NCI-H524 (cell line): ENCODE measurements at places on chromosomes 11 and 22.

DNA sequence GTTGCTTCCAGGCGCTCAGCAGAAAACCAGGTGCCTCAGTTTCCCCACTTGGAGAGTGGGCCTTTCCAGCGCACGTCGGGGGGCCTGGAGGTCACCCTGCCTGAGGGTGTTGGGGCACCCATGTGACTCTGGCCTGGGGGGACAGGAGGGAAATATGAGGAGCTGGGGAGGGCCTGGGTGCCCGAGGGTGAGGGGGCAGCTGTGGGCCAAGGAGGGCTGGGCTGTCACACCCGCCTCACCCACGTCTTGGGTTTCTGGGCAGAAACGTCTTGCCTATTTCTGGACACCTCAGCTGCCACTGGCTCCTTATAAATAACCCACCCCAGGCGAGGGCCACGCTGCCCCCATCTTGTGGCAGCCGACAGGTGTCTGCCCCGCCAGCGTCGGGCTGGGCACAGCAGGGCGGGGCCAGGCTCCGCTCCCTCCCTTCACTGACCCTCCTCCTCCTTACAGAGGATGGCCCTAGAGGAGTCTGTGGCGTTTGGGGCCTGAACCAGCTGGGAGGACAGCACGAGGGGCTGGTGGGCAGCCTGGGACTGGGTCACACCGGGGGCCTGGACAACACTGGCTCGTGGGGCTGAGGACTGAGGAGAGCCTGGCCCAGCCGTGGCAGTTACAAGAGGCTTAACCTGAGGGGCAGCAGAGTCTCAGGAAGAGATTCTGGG, 1.5 kb downstream of the TNNT3 start:
- no peak for DNase-seq

- DNase-seq: no peak
Measured at GRCh38 chr11:62677714-62678113, 1.2 kb downstream of the UBXN1 start.

- no peak for DNase-seq
Measured at GRCh38 chr22:37581504-37581903, 1.6 kb upstream of the LGALS2 start.

DNA sequence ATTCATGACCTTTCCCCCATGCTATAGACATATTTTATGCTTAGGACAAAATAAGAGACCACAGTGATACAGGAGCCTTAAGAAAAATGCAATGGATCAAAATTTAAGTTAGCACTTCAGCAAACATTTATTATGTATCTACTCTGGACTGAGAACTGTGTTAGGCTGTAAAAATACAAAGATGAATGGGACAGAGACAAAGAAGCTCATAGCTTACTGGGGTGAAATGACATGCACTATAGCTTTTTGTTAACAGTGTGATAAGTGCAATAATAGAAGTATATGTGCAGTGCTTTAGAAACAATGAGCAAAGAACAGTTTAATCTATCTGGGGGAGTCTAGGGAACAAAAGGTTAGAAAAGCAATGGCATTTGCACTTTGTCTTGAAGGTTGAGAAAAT, 1543.1 kb downstream of the FAM181B start:
- no peak for DNase-seq

GRCh38 chr11:78441956-78442355, 24.3 kb upstream of the GAB2 start:
- DNase-seq: no peak

DNA sequence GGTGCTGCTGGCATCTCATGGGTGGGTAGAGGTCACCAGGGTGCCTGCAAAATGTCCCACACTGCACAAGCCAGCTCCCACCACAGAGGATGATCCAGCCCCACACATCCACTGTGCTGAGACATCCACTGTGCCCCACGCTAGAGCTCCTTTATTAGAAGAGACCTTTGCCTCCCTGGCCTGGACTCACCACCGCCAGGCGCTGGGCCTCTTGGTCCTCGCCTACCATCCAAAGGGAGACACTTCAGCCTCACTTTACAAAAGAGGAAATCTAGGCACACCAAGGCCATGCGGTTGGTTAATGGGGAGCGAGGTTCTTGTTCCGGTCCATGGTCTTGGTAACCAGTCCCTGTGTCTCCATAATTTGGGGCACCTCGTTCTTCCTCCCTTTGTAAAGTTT, 3.4 kb upstream of the ANO1 start:
- no peak for DNase-seq

DNA sequence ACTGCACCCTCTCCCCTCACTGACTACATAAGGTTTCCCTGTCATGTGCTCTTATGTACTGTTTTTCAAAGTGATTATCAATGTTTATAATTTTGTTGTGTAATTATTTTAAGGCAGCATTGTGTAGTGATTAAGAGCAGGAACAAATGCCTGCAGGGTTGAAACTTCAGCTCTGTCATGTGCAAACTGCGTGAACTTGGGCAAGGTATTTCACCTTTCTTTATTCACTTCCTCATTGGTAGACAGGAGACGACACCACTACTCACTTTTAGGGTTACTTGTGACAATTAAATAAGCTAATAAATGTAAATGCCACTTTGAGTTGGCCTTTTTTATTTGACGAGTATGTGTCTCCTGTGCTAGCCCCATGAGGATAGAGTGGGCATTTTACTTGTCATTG, 86.5 kb upstream of the E2F8 start:
- no peak for DNase-seq

DNA sequence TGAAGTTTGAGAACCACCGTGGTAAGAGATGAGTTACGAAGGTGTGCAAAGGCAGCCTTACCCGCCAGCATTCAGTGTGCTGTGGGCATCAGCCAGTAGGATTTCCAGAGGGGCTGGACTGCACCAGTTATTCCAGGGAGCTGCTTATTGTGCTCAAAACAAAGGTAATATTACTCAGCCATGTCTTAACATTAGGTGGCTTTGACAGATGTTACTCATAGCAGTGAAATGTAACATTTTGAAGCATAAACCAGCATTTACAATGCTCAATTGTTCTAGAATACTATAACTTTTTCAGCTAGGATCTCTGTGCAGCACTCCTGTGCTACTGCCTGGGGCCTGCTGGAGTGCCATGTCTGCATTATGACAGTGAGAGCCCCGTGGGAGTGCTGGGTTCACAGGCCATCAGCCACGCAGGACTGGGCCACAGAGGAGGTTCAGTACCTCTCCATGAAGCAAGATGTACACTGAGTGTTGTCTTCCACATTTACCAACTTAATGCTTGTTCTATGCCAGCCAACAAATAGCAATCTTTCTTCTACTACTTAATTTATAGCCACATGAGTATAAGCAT, 238.1 kb downstream of the CADM1 start:
- no peak for DNase-seq

GRCh38 chr11:19392321-19392720, 151.6 kb upstream of the E2F8 start:
- DNase-seq: no peak

GRCh38 chr11:10686311-10686710, 7.2 kb downstream of the IRAG1 start:
- no peak for DNase-seq

GRCh38 chr11:41413843-41414242, 45.6 kb downstream of the LRRC4C start:
- no peak for DNase-seq

- no peak for DNase-seq
Measured at GRCh38 chr11:31799435-31800397, 11.4 kb downstream of the PAX6 start.

DNA sequence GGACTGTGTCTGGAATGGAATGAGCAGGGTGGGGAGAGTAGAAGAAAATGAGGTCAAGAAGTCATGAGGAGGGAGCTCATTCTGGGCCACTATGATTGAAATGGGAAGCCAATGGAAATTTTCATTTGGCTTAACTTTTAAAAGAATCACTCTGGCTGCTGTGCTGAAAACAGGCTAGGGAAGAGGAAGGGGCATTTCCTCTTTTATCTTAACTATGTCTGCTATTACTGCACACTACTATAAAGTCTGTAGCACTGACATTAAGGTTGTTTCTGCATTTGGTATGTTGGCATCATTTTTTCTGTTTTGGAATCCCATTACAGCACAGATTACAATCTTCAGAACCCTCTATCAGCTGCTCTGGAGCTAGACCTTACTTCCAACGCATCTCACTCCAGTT, 8.2 kb downstream of the PATL1 start:
- DNase-seq: no peak

- DNase-seq: no peak
Measured at GRCh38 chr22:19066531-19067271, 55.5 kb downstream of the DGCR2 start.

DNA sequence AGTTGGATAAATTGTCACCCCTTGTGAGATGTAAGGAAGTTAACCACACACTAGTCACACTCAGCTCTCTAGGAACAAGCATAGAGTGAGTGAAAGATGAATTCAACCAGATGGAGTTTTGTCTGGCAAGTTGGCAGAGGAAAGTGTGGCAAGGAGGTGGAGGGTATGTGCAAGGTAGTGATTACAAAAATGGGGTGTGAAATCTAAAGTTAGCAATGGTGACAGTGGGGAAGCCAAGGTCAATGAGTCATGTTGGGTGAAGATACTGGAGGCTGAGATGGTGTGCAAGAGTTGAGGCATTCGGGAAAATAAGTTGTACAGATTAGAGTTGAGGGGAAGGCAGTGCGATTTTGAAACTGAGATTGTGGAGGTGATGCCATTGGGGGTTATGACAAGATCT, 33.7 kb downstream of the MRGPRX2 start:
- no peak for DNase-seq

- no peak for DNase-seq
Measured at GRCh38 chr11:88105951-88106350, 69.3 kb downstream of the RAB38 start.

DNA sequence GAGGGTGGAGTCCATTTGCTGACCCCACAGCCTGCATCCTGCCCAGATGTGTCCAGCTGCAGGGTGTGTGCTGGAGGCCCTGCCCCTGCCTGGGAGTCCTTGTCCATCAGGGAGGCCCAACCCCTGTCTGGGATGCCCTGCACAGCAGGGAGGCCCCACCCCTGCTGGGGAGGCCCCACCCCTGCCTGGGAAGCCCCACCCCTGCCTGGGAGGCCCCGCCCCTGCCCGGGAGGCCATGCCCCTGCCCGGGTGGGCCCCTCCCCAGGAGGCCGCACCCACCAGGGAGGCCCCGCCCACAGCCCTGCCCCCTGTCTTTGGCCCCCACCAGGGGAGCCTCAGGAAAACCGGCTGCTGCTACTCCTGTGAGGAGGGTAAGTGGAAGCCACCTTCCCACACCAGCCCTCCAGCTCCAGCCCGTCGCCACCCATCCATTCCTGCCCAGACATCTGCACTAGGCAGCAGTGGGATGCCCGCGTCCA, 37.2 kb downstream of the MUC5B start:
- DNase-seq: no peak

- no peak for DNase-seq
Measured at GRCh38 chr11:77375107-77375506, 73.6 kb upstream of the GDPD4 start.

DNA sequence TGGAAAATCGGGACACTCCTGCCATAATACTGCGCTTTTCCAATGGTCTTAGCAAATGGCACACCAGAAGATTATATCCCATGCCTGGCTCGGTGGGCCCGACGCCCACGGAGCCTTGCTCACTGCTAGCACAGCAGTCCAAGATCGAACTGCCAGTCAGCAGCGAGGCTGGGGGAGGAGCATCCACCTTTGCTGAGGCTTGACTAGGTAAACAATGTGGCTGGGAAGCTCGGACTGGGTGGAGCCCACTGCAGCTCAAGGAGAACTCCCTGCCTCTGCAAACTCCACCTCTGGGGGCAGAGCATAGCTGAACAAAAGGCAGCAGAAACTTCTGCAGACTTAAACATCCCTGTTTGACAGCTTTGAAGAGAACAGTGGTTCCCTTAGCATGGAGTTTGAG, 15.6 kb downstream of the PTH start:
- DNase-seq: no peak

GRCh38 chr11:75855206-75855605, 40.2 kb downstream of the UVRAG start:
- no peak for DNase-seq

DNA sequence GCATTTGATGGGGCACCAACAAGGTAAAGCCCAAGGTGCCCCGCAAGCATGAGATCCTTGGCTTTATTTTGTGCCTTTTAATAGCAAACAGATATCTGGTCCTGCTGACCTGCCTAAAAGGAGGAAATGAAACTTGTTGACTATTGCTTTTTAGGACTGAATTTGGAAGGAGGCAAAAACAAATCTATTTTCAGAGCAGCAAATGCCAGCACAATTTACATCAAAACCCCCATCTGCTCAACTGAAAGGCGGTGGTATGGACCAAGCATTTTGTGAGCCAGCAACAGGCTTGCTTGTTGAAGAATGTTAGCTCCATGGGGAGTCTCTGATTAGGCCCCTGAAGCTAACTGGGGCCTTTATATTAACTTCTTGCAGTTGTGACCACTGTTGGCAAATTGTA, 192.6 kb upstream of the E2F8 start:
- no peak for DNase-seq

GRCh38 chr11:132831272-132831671, 701.0 kb downstream of the OPCML start:
- no peak for DNase-seq

DNA sequence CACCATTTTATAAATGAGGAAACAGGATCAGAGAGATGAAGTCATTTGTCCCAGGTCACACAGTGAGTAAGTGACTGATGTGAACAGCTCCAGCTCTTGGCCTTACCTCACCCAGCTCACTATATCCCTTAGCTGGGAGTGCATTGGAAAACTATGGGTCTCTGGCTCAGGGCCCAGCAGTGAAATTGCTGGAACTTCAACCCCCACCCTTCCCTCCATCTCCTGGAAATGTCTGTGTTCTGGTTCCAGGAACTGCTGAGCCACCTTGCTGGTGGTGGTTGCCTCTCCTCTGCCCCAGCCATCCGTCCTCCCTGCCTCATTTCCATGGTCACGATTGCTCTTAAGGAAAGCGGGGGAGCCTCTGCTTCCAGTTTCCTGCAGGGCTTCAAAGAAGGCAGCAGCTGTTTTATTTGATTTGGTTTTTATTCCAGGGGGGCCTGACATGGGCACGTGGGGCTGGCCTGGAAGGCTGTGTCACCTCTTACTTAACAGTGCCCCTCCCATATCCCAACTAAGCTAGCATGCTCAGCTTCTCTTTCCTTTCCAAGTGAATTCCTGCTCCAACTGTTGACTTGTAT, 46.2 kb upstream of the CSTF3 start:
- no peak for DNase-seq

- peak; percentile 47 for DNase-seq
Measured at GRCh38 chr11:115581871-115582639, 77.8 kb upstream of the CADM1 start.

GRCh38 chr11:37352485-37352884, 754.4 kb upstream of the RAG2 start:
- DNase-seq: peak; percentile 19
